ENCODE measurements at places on chromosomes 3 and 15.

GRCh38 chr15:40925863-40926658 is 3.1 kb upstream of the DLL4 start:
- no peak for DNase-seq

DNA sequence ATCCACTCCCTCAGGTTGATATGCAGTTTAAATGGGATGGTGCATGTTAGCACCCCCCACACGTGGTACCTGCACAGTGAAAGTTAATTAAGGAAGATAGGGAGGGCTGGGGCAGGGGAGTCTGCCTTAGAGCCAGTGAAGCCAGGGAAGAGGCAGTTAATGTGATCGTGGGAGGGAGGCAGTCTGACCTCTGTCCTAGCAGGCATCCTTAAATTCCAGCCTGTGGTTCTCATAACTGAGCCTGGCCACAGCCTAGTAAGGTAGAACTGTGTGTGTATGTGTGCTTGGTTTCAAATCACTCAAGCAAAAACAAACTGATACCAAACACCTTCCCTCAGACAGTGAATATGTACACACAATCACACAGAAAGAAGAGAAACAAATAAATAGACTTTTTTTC is 319.1 kb upstream of the TLE3 start:
- no peak for DNase-seq

GRCh38 chr3:58068122-58068809 is 60.0 kb downstream of the FLNB start:
- DNase-seq = no peak

- no peak for DNase-seq
These were observed 34.5 kb upstream of the VILL start for GRCh38 chr3:37955918-37956707.

GRCh38 chr3:77342688-77343087 is 302.8 kb downstream of the ROBO2 start:
- DNase-seq = no peak

DNA sequence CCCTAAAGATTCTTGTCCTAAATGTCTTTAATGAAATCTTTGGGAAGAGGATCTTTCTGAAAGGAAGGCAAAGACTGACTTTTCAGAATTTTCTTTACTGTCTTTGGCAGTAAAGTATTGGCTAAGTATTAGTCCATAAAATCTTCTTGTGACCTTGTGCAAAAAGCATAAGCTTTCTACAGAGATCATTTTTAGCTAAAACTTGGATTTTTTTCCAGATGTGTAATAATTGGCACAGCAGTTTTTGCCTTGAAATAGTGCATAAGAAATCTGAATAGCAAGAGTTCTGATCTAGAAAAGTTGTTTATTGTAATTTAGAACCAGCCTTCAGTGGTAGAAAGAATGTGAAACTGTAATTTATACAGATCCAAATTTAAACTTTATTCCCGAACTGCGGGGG is 122.8 kb upstream of the CGNL1 start:
- DNase-seq = no peak

- no peak for DNase-seq
These were observed 157.7 kb downstream of the SMAD6 start for GRCh38 chr15:66859688-66860253.

GRCh38 chr3:150345021-150345538 is 63.0 kb upstream of the TSC22D2 start:
- DNase-seq = no peak

- no peak for DNase-seq
These were observed 47.3 kb downstream of the CLDN11 start for GRCh38 chr3:170465955-170466354.

DNA sequence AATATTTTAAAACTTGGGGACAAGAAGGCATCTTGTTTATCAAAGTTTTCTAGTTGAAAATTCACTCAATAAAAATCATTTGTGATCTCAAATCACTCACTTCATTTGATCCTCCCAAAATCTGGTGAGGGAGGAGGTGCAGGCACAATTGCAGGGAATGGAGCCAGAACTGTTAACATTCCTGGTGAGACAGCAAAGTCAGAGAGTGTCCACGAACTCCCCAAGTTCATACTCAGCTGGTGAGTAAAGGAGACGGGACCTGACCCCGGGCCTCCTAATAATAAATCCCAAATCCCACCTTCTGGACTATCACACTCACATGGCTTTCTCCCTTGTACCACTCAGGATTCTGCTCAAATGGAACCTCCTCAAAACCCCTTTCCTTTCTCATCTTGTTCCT is 252.3 kb upstream of the LRTM1 start:
- no peak for DNase-seq

DNA sequence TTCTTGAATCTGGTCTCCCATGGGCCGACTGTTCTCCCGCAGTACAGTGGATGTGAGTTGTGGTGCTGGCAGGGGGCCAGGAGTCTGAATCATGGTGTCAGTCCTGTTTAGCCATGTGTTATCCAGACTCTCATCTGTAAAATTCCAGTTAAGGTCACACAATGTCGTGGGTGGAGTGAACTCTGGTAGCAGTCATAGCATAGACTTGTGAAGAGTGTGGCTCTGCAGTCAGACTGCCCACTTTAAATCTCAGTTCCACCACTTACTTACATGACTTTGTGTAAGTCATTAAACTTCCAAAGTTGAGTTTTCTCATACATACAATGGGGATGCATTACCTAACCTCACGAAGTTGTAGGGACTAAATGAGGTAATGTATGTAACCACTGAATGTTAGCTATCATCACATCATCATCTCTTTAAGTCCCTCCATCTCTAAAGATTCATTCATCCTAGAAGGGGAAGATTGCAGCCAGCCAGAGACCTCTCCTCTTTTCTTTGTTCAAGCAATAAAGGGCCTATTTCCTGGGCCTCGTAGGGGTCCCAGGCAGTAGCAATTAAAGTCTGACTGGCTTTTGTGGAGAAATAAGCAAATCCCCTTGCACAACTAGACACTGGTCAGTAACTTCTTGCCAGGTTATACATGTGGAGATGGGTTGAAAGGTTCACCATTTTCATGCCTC is 93.9 kb downstream of the PCCB start:
- DNase-seq = peak; percentile 97

GRCh38 chr3:70726961-70727360 is 414.5 kb upstream of the MDFIC2 start:
- no peak for DNase-seq

DNA sequence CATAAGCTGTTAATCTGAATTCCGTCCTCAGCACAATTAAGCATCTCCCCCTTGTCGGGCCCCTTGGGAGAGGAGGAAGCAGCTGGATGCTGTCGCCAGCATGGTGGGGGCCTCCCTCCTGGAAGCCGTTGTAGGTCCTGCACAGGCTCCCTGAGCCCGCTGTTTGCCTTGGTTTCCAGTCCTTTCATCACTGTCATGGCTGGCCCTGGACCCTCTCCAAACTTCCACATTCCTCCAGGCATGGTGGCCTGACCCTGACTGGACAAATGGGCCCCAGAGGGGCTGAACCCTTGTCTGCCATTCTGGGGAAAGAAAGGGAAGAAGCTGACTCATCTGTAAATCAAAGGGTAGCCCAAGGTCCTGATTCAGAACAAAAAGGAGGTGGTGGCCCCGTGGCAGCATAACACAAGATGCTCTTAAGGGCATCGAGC is 300.5 kb upstream of the LRRFIP2 start:
- DNase-seq = no peak

DNA sequence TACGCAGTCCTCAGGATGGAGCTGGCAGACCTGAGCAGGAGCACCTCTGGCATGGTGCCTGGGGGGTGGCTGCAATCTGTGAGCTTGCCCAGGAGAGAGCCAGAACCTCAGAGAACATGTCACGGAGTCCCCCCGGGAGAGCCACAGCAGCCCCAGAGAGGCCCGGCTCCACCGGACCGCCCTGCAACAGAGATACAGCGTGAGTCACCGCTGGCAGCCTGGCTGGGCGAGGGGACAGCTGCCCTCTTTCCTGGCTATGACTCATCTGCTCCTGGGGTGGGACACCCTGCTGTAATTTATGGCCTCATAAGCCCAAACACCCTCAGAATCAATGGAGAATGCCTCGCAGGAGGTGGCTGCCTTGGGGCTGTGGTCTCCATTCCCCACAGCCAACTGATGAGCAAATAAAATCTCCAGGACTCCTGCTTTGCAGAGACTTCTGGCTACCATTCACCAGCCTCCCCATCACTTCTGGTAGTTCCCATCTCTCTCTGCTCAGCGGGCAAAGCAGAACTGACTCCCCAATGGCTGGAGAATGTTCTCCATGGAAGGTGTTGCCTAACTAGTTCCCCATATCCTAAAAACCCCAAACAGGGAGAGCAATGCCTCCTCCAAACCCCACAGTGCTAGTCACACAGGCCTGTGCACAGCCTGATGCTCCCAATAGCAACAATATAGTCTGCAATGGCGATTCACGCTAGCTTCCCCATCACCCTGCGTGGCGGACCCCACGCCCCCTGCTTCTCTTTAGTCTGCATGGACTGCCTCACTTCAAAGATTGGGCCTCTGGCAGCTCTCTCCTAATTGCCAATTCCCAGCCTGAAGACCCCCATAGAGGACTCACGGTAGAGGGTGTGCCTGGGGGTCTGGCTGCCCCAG is 21.6 kb downstream of the ACSBG1 start:
- peak; percentile 4 for DNase-seq

GRCh38 chr3:122484985-122485384 is 29.8 kb downstream of the KPNA1 start:
- peak; percentile 27 for DNase-seq

GRCh38 chr3:5456199-5456598 is 268.7 kb downstream of the EDEM1 start:
- no peak for DNase-seq

DNA sequence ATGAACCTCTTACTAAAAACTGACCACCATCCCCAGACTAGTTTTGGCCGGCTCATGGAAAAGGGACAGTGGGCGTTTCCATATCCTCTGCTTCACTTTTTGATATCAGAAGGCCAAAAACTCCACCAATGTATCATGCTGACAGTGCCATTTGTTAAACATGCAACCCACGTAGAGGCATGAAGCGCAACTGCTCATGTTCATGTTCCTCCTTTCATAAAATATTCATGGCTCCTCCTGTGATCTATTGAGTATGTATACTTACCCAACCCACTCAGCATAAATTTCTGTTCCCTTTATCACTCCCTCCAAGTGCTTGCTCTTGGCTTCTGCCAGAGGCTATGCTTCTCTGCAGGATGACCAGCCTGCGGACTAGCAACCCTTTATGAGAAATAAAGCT is 58.7 kb upstream of the TGFBR2 start:
- DNase-seq = no peak

- no peak for DNase-seq
These were observed 28.5 kb downstream of the BTD start for GRCh38 chr3:15629860-15630597.

DNA sequence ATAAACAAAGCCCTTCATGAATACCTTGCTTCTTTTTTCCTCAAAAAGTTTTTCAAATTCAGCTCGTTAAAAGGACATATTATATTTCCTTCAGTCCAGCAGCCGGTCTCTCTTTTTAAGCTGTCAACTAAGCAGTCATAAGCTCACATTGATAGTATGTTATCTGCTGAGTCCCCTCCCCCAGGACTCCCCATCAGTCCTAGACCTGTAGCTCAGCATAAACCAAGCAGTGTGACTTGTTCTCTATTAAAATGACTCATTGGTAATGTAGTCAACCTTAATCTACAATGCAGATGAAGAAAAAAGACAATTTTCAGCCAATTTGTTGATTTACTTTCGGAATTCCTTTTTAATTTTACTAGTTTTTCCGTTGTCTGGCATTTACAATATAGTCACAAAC is 483.8 kb downstream of the MECOM start:
- no peak for DNase-seq

DNA sequence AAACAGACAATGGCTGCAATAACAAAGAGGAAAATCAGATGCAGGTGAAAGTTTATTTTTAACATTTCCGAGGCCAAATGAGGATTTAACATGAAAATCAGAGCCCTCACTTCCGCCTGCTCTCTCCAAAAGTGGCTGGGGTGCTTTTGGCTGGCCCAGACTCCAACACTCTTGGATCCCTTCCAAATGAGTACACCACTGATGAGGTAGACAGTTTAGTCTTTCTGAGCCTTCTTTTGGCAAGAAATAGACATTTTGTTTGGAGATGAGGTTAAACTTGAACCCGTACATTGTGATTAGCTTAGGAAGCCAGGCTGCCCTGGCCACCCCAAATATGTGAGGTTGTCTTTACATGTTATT is 51.0 kb upstream of the TRA2B start:
- DNase-seq = no peak

DNA sequence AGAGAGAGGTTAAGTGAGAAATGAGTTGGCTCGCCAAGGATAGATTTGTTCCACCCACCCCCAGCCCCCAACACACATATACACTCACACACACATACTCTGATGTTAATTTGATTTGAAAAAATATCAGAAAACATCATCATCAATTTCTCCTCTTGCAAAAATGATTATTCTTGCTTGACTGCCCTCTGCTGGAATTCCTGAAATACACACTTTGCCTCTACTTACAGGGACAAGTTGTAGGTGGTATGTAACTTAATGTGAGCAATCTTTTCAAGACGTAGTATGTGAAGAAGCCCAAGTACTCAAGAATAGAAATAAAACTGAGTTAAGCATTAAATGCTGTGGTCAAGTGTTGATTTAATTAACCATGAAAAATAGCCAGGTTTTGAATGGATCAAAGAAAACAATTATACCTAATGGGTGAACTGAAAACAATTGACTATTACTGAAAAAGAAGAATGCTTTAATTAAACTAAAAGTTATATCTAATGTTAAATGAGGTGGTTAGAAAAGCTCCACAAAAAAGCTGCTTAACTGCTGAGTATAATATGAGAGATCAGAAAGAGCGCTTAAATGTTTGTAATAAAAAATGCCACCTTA is 46.6 kb upstream of the MDFIC2 start:
- DNase-seq = peak; percentile 26

- no peak for DNase-seq
These were observed 12.0 kb downstream of the MESD start for GRCh38 chr15:80977627-80978036.

DNA sequence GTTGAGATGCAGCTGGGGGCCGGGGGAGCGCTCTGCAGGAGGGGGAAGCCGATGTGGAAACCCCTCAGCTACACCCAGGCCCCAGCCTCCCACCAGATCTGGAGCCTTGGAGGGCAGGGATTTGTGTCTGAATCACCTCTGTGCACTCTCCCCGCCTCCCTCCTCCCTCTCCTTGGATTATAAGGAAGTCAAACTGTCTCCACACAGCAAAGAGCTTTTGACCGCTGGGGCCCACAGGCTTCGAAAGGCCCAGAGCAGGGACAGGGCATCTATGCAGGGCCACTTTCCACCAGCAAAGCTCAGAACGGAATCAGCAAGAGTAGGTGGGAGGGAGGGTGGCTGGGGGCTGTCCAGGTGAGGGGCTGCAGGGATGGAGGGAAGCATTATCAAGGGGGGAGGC is 68.9 kb downstream of the IQSEC1 start:
- no peak for DNase-seq
